ENCODE measurements at places on chromosomes 11 and 22. TPM values are rescaled to one million over a fixed set of nuclear protein-coding genes. Genes with fewer than 3 reads are reported as not detected.
A peak's percentile ranks its signal among the peaks of the same experiment; 100 is the strongest.

DNA sequence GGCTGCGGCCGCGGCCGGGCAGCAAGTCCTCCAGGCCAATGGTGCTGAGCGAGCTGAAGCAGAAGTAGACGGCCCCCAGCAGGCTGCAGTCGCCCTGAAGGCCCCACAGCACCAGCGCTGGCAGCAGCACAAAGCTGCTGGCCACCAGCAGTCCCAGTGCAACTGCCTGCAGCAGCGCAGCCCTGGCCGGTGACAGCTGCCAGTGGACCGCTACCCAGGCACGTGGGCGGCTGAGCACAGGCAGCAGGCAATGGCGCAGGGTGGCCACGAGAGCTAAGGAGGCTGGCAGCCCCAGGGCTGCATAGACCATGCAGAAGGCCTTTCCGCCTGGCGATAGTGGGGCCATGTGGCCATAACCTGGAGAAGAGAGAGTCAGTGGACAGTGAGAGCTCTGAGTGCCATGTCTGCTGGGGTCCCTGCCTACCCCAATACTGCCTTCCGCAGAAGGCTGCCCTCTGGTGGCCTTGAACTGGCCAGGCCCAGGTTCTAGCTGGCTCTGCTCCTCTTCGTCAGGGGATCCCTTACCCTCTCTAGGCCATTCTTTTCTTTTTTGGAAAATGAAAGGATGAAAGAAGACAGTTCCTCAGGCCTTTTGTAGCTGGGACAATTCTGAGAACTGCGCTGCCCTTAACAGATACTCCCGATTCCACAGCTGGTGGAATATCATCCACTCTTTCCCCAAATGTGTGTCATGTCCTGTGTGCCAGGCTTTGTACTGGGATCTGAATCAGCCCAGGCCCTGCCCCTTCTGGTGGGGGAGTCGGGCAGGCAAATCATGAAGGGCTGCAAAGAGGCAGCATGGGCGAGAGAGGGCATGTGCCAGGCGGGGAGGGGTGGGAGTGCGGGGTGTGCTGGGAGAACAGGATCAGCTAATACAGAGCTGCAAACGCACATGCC is 1.8 kb downstream of the KCNK7 start:
- peak; percentile 75 for DNase-seq

DNA sequence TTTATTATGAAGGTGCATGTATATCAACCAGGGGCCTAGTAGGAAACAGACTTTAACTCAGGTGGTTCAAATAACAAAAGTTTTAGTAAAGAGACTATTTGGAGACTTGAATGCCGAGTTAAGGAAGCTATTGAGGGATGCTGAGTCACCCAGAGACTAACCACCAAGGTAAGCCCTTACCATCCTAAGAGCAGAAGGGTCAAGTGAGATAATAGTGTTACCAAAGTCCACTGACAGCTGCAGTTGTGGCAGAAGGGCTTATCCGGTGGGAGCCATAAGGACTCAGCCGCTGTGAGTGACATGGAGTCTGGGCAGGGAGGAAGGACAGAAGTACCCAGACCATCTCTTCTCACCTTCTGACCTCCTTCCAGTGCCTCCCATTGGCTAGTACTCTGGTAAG is 134.0 kb downstream of the INSC start:
- no peak for DNase-seq

GRCh38 chr22:44930711-44931035 is 79.1 kb downstream of the PHF21B start:
- no peak for DNase-seq

- DNase-seq, result no peak
Measured at GRCh38 chr11:59953463-59954218, 10.2 kb upstream of the OOSP4A start.

GRCh38 chr11:74147199-74147929 is 23.4 kb downstream of the C2CD3 start:
- DNase-seq, result no peak

DNA sequence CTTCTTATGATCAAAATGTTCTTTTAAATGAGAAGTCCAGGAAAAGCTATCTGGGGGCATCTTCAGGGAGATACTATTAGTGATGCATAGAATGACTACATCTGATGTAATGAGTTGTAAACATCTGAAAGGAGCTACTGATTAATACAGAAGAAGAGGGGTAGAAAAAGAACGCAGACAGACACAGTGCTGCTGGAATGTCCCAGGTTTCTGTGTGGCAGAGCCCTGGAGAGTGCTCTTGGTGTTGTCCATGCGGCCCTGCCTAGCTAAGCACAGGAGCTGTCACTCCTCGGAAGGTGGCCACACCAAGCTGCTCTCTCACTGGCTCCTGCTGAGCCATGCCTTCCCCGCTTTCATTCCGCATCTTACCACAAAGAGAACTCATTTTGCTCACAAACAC is 768.8 kb downstream of the OPCML start:
- DNase-seq, result no peak

Gene ACRV1
- total RNA-seq, result not detected

Gene CTSF
- 154 TPM for total RNA-seq

Gene OR8G1
- not detected for total RNA-seq

Gene SLCO2B1
- 19.4 TPM for total RNA-seq

DNA sequence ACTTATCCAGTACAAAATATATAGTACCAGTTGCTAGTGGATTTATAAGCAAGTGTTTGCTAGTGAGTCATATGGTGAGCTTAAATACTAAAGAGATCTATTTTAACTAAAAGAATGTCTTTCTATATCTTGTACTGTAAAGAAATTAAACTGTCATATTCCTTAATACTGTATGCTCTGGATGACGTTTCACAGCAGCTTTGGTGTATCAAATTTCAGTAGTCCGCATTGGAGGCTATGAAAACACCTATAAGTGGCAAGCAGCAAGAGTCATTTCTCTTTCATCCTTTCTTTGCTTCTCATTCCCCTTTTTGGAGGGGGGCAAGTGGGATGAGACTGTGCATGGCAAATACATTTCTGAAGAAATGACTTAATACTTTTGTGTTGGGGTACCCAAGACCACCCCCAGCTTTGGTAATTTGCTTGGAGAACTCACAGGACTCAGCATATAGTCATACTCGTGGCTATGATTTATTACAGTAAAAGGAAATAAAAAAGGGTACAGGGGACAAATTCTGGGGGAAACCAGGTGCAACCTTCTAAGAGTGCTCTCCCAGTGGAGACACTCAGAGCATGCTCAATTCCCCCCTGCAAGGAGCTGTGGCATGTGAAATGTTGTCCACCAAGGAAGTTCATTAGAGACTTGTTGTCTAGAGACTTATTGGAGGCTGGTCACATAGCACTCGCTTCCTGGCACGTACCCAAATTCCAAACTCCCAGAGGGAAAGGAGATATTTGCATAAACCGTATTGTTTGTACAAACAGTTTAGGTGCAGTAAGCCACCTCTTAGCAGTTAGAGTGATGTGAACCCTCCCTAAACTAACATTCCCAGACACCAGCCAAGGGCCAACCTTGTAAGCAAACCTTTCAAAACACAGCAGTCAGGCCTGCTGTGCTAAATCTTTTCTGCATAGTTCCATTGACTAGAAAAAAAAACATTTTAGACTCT is 210.8 kb downstream of the PGR start:
- no peak for DNase-seq

- DNase-seq, result no peak
Measured at GRCh38 chr11:116697011-116697410, 75.8 kb downstream of the BUD13 start.

DNA sequence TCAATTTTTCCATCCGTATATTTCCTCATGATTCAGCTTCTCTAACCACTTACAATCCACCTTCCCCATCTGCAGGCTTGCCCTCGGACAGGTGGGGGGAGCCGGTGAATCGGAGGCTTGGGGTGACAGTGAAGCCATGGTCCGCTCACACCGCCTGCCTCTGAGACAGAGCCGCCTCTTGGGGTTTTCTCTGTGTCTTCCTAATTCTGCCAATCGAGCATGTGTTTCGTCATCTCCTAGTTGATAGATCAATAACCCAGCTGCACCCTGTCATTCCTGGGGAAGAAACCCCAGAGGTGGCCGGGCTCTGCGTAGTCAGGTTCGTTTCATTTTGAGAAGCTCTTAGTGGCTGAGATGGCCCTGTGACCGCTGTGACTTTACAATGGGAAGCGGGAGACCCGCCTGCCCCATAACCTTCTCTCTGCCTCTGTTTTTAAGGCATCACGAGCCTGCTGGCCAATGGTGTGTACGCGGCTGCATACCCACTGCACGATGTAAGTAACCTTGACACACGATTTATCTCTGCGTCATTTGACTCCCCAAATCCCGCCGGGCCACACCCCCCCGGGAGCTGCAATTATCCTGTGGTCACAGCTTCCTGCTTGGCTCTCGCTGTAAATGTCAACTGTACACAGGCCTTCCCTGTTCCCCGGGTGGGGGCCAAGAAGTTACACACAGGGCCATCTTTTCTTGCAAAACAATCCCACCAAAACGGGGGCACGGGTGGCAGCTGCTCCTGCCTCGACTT is 33.3 kb downstream of the ANO1 start:
- DNase-seq, result no peak

- no peak for DNase-seq
Measured at GRCh38 chr11:57222239-57222638, 14.8 kb downstream of the APLNR start.

DNA sequence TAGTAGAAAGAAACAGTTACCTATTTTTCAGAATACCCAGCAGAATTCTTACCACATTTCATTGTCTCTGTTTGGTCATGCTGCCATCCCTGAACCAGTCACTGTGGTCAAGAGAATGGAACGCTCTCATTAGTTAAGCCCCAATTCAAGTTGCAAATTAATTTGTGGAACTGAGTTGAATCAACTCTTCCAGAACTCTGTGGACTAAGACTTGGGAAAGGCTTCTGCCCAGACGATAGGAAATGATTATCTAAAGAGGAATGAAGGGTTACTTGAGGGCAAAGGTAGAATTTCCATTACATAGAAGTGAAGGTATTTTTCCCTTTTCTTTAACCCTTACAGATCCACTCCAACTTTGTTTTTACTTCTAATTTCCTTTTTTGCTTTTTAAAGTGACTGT is 286.4 kb downstream of the DYNC2H1 start:
- DNase-seq, result no peak

Gene ANO1
- 19.3 TPM for total RNA-seq

GRCh38 chr11:119717839-119718534 is 11.0 kb downstream of the NECTIN1 start:
- no peak for DNase-seq

Gene TMEM132A
- total RNA-seq, result 3.7 TPM

All from sigmoid colon (tissue), 7 donors.